ENCODE measurements at places on chromosomes 7 and 10.

DNA sequence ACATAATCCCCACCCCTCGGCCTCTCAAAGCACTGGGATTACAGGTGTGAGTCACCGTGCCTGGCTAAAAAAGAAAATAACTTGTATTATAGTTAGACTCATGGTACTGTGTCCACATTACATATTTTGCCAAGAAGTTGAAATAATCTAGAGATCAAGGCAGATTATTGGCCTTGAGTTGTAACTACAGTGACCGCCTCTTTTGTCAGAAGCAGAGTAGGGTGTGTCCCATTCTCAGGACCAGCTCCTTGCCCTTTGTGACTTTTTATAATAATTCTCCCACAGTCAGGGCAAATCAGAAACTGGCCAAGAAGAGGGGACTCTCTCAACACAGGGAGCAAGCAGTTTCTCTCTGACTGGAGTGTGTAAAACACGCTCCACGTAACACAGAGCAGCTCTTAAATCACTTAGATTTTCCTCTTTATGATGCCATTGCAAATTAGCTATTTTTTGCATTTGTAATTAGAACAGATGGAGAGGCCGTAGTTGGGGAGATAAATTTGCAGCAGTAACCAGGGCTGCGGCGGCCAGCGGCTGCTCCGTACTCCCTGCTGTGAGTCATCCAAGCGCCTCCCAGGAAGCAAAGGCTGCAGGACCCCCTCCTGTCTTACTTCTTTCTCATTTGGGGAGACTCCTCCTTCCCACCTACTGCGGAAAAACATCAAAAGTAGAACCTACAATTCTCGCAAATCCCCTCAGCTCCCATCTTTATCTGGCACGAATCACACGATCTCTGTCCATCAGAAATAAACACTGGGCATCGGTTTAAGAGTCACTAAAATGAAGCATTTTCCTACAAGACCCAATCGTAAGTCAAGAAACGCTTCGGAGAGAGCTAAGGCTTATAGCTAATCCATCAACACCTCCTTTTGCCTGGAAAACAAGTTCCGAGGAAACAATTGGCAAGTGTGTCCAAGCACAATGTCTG lies 32.1 kb upstream of the MSRB2 start:
- peak; percentile 39 for DNase-seq

- no peak for DNase-seq
Measured at GRCh38 chr7:4097001-4097609, 585.0 kb upstream of the FOXK1 start.

GRCh38 chr7:2106924-2107323 lies 125.8 kb downstream of the MAD1L1 start:
- DNase-seq = no peak

DNA sequence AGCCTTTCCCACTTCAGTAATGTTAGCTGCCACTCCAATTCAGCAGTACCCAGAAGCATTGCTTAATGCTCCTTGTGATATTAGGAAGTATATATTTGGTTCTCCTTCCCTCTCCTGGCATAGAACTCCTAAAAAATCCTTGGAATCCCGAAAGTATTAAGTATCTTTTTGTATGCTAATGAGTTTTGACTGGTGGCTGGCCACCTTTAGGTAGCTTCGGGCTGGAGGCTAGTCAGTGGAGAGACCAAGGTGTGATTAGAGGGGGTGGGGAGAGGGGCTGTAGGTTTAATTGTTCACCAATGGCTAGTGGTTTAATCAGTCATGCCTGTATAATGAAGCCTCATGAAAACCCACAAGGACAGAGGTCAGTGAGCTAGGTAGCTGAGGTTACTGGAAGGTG lies 12.2 kb downstream of the COMTD1 start:
- no peak for DNase-seq

GRCh38 chr10:125514206-125515162 lies 168.5 kb downstream of the TEX36 start:
- no peak for DNase-seq

DNA sequence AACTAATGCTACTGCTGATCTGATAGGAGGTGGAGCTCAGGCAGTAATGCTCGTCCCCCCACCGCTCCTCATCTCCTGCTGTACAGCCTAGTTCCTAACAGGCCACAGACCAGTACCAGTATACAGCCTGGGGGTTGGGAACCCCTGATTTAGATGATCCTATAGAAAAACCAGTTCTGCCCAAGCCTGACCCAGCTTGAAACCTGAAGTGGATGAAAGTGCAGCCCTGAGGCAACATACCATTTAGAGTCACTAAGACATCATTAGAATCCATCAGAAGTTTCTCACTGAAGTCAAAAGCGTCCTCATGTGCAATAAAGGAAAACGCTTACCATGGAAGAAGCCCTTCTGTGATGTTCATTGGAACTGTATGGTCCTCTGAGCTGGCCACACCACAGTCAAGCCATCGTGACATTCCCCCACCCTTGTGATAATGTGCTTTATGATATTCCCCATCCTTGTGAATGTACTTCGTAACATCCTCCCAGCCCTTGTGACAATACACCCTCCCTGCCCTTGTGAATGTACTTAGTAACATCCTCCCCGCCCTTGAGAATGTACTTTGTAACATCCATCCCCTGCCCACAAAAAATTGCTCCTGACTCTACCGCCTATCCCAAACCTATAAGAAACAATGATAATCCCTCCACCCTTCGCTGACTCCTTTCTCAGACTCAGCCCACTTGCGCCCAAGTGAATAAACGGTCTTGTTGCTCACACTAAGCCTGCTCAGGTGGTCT lies 65.9 kb upstream of the HECTD2 start:
- DNase-seq = no peak

DNA sequence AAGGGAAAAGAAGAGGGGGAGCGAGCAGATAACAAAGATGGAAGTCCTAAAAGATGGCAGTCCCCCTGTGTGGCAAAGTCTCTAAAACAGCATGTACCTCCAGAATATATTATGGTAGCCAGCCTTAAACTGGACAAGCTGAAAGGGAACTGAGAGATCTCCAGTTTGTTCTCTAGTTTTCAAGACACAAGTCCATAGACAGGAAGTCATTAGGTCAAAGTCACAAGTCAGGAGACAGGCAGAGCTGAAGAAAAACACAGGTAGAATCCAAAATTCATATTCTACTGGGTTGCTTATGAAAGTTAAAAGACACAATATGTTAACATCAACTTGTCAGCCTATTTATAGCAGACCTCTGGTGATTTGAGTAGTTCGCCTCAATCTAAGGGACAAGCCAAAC lies 38.7 kb downstream of the FAM107B start:
- no peak for DNase-seq

DNA sequence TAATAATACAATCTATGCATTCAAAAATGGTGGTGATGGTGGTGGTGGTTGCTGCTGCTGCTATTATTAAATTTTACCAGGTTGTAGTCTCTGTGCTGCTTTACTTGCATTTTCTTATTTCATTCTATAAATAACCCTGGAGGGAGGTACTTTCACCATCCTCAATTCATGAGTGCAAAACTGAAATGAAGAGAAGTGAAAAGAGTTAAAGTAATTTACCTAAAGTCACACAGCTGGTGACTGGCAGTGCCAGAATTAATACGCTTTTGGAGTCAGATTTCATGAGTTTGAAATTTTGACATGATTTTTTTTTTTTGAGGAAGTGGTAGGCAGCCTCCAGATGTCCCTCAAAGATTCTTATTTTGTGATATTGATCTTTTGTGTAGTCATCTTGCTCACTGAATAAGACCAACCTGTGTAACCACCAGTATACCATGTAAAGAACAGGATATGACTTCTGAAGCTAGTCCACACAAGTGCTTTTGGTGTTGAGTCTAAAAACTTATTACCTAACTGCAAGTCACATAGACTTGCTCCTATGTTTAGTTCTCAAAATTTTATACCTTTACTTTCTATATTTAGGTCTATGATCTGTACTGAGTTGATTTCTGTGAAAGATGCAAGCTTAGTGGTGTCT lies 218.8 kb downstream of the ZWINT start:
- DNase-seq = no peak

DNA sequence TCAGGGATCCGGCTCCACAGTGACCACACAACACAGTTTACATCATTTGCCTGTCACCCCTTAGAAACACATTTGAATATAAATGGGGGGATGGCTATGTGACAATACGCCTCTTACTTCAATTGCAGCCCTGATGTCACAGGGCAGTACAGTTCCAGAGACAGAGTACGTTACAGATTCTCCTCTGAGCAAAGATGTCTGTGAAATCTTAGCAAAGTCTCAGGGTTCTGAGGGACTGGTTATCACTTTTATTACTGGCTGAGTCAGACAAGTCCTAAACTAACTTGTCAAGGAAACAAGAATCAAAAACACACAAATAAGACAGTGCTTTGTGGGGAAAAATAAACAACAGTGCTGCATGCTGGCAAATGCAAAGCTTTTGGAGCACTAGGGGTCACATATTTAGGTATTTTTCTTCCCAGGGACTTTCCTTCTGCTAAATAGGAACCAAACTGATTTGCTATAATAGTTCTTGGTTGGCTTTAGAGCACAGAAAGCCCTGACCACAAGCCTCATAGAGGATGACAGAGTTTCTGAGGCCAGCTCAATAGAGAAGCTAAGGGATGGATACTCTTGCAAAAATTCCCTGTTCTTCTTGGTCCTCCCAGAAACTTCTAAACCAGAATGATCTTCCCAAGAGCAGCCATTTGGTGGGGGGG lies 501.6 kb downstream of the GRID1 start:
- no peak for DNase-seq

GRCh38 chr10:21355591-21356011 lies 169.9 kb downstream of the SKIDA1 start:
- peak; percentile 39 for DNase-seq

- peak; percentile 66 for DNase-seq
Measured at GRCh38 chr7:33831389-33832141, 73.8 kb upstream of the BMPER start.

GRCh38 chr7:47379629-47380324 lies 202.1 kb downstream of the TNS3 start:
- DNase-seq = peak; percentile 82

DNA sequence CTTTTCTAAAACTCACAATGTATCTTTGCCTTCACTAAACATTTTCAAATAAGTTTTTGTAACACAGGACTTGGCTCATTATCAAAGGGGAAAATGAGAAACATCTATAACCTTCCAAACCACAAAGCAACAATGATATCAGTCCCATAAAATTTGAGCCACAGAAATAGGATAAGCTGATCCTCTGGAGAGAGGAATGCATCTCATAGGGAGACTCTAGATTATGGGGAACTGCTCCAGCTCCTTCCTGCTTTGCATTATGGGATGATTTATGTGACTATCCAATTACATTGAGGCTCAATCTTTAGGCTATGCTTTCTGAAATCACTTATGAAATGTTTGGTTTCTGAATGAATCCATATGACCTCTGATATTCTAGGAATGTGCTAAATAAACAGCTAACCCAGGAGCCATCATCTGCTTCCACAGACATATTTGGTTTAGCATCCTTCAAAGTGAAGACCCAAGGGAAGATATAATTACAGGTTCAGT lies 70.4 kb downstream of the CUBN start:
- peak; percentile 97 for DNase-seq

- DNase-seq = no peak
Measured at GRCh38 chr10:84552478-84552877, 224.1 kb downstream of the CCSER2 start.

- DNase-seq = no peak
Measured at GRCh38 chr10:44424298-44424697, 39.4 kb upstream of the CXCL12 start.

Data from fibroblast of the aortic adventitia (primary cell).